ENCODE measurements at places on chromosomes 4 and X. TPM values are rescaled to one million over a fixed set of nuclear protein-coding genes. Genes with fewer than 3 reads are reported as not detected.

The DOCK11 gene
- total RNA-seq = 8.6 TPM

The CLOCK gene
- total RNA-seq = 3.5 TPM

The TMEM255A gene
- total RNA-seq = 0.33 TPM

The SMIM31 gene
- total RNA-seq = not detected

Measured in A549 treated with dexamethasone at 1 μM for 4 hours (cell line).